ENCODE measurements at places on chromosomes 13 and 19.

GRCh38 chr19:10625762-10626138 lies 397 bp downstream of the SLC44A2 start:
- DNase-seq, result no peak

DNA sequence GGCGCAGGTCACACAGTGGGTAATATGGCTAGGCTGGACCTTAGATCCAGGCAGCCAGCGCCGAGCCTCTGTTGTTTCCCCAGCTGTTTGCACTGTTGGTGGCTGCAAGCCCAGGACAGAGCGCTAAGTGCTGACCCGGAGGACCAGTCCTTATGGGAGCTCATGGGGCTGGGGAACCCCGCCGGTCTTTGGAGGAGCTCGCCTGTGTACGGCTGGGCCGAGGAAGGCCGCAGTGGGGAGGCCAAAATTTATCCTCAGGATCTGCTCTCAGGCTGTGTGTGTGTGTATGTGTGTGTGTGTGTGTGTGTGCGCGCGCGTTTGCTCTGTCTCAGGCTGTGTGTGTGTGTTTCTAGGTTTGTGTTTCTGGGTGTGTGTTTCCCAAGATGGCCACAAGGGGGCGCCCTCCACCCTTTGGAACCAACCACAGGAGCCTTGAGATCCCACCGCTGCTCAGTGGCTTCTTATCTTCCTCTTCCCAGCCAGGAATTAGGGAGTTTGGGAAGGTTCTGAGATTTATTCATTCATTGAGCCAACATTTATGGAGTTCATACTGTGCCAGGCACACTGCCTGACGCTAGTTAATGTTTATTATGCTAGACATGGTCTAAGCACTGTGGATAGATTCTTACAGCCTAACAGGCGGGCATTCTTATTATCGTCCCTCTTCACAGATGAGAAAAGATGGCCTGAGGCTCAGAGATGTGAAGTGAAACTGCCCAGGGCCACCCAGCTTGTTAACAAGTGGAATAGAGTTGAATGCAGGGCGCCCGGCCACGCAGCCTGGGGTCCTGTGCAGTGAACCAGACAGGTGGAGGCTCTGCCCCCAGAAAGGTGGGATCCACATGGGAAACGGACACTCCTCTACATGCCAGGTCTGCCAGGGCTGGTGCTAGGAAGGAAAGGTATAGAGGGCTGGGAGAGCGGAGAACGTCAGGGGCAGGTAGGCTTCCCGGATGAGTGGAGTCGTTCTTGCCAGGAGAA lies 13.0 kb downstream of the PGLYRP1 start:
- DNase-seq, result no peak

GRCh38 chr19:7715671-7716070 lies 13.7 kb upstream of the FCER2 start:
- DNase-seq, result no peak

DNA sequence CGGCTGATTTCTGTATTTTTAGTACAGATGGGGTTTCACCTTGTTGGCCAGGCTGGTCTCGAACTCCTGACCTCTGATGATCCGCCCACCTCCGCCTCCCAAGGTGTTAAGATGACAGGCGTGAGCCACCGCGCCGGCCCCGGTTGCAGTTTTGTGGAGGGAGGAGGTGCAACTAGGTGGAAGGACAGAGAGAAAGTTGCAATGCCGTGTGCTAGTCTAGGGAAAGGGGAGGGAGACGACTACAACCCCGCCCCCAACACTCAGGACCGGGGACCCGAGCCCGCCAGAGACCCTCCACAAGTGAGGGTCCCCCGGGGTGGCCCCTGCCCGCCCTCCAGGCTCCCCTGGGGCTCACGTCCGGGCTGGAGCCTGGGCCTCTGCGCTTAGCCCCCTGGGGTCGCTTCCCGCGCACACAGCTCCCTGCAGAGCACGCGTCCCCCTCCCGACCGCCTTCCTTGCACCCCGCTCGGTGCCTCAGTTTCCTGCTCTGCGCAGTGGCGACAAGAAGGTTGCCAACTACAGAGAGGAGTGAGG lies 1.2 kb upstream of the ARID3A start:
- no peak for DNase-seq

DNA sequence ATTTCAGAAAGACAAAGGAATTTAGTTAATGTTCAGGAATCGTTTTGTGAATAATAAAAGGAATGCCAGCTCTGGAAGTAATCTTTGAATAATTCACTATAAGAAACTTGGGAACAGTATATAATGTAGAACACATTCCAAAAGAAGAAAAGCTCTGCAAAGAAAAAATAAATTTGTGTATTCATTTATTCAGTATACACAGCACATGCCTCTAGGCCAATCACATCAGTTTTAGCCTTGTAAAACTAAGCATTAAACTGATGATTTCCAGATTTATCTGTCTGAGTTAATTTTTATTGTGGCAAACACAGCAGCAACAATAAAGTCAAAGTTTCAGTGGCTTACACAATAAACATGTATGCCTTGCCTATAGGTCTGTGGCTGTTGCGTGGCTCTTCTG lies 5.7 kb upstream of the RXFP2 start:
- DNase-seq, result no peak

DNA sequence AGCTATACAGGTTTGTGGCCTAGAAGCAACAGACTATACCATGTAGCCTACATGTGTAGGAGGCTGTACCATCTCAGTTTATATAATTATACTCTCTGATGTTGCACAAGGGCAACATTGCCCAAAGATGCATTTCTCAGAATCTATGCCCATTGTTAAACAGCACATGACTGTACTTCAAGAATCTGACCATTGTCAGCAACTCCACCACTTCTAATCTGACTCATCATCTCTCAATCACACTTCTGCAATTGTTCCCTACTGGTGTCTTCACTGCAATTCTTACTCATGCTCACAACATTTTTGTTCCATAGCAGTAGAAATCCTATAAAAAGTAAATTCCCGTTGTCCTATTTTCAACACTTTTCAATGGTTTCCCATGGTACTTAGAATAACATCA lies 63.9 kb upstream of the ATXN8OS start:
- no peak for DNase-seq

- DNase-seq, result no peak
Observed at GRCh38 chr13:25143706-25144105, 28.4 kb downstream of the AMER2 start.

- no peak for DNase-seq
Observed at GRCh38 chr19:6260912-6261650, 18.7 kb downstream of the MLLT1 start.

DNA sequence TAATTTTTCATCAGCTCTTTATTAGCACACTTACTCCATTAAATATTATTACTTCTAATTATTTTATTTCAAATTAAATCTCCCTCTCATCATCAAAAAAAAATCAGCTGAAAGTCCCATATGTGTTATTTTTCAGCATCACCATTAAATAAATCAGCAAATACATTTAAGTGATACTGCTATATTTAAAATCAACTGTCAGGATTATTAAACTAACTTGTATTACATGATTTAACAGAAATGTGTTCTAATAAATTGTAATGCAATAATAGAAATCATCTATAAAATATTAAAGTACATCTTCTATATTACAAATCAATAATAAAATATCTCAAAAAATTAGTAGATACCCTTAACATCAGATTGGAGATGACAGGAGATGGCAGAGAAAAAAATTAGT lies 538.6 kb upstream of the MIR17HG start:
- DNase-seq, result no peak

Data from NCI-H2081 treated with DMSO at 0.1 percent for 48 hours (cell line).